ENCODE measurements at places on chromosomes 5 and 9.

DNA sequence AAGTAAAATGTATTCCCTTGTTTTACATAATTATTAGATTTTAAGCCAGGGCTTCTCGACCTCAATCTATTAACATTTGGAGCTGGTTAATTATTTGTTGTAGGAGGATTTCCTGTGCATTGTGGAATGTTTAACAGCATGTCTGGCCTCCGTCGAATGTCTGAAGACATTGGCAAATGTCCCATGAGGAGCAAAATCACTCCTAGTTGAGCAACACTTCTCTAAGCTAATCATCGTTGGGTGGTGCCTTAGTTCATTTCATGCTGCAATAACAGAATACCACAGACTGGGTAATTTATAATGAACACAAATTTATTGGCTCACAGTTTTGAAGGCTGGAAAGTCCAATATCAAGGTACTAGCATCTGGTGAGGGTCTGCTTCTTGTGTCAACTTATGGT is 13.4 kb upstream of the VPS13A start:
- no peak for DNase-seq

DNA sequence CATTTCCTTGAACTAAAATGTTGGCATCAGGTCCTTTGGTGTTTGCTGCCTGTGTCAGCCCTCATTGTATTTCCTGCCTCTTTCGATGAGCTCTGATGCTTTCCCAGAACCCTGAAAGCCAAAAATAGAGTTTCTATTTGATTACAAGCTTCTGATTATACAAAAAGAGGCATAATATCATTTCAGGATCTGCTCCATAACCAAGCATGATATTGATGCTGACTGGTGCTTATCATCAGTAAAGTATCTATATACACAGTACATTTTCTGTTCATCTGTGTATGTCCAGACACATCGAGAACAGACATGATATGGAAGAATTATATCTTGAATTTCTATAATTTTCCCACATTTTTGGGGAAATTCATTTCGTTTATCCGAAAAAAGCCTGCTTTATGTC is 58.6 kb downstream of the SEMA6A start:
- no peak for DNase-seq

GRCh38 chr5:105953616-105954015 is 1717.1 kb downstream of the EFNA5 start:
- DNase-seq, result no peak

DNA sequence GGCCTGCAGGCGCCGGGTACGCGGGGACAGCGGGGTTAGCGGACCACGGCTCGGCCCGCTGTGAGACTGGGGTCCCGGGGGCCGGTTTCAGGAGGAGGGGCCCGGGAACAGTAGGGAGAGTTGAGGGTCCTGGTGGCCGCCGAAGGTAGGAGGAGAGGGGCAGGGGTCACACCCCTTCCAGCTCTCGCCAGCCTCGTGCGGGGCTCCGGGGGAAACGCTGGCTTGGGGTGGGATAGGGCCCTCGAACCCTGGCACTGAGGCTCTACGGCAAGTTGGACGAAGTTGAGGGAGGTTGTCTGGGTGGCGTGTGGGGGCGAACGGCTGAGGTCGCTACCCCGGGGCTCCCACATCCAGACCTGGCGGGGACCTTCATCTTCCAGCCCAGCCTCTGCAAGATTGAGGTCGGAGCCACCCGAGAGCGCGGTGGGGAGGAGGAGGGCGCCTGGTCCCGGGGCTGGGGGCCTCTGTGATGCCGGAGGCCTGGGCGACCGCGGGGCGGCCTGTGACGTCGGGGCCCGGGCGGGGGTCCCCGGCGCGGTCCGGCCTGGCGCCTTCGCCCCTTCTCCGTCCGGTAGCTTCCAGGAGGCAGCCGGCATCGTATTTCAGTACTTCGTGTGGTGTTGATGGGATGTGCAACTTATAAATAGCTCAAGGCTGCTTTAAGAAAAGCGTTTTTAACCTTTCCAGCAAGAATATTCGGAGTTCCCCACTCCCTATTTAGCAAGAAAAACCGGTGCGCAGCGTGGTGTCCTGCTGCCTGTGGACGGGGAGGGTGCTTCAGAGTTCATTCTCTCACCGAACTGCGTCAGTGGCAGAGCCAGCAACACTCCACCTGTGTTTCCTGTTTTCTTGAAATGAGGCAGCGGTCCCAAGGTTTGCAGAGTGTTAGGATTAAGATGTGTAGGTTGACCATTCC is 902 bp downstream of the HABP4 start:
- DNase-seq, result no peak

- no peak for DNase-seq
Observed at GRCh38 chr5:127417528-127417927, 99.9 kb upstream of the PRRC1 start.

DNA sequence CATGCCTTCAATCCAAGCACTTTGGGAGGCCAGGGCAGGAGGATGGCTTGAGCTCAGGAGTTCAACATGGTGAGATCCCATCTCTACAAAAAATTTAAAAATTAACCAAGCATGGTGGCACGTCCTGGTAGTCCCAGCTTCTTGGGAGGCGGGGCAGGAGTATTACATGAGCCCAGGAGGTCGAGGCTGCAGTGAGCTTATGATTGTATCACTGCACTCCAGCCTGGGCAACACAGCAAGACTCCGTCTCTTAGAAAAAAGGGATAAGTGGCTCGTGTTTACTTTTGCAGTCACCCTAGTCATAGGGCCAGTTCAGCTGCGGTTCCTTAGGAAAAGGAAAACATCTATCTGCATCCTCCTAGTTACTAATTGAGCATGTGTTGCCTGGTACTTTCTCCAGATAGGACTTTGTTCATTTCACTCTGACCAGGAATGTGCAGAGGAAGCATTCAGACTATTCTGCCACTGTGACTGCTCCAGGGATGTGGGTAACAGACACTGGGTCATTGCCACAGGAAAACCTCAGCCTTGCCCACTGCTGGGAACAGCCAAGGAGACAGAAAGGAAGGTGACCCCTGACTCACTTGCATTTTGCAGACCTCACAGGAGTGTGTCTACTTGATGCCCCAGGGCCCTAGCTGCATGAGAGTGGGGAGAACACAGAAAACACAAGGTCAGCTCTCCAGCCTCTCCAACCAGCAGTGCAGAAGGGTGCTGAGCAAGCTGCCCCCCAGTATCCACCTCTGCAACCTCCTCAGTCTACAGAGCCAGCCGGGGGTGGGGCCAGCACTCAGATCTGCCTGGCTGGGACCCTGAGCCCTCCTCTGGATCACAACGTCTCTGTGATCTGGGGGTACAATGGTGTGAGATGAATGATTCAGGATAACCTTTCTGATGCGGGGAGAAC is 33.9 kb upstream of the ALDH1B1 start:
- DNase-seq, result no peak

GRCh38 chr5:173751266-173751600 is 134.8 kb upstream of the BOD1 start:
- no peak for DNase-seq

- DNase-seq, result no peak
Observed at GRCh38 chr5:123083298-123083697, 5.7 kb upstream of the PRDM6 start.

DNA sequence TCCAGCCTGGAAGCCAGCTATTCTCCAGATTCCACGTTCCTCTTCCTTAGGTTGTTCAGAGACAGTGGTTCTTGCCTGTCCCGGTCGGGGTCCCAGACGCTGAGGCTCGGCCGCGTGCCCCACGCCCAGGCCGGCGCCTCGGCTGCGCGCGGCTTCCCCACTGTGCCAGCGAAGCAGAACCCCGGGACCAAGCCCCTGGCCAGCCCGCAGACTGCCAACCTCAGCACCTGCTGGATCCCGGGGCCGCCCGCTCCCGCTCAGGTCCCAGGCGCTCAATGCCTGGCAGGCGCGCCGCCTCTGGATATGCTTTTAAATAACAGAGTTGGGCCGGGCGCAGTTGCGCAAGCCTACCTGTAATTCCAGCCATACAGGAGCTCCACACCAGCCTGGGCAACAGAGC is 195.5 kb downstream of the MAN2A1 start:
- no peak for DNase-seq

DNA sequence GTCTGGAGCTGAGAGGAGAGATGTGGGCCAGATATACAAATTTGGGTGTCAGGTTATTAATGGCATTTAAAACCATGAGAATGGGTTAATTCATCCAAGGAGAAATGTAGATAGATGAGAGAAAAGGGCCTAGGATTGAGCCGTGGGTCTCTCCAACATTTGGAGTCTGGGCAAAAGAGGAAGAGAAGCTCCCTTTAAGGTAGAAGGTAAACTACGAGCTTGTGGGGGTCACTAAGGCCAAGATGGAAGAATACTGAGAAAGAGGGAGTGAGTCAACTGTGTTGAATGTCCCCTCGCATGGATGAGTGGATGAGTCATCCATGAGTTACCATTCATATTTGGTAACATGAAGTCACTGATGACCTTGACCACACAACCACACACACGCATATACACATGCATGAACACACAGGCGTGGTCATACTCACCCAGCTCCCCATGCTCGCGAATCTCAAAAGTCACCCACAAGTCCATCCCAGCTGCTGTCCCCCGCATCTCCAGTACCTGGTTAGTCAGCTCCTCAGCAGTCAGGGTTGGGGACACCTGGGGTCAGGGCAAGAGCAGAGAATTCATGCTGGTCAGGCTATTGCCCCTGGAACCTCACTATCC is 6.8 kb upstream of the FCHSD1 start:
- DNase-seq, result no peak

- no peak for DNase-seq
Observed at GRCh38 chr5:42887097-42887496, 75.4 kb upstream of the SELENOP start.

DNA sequence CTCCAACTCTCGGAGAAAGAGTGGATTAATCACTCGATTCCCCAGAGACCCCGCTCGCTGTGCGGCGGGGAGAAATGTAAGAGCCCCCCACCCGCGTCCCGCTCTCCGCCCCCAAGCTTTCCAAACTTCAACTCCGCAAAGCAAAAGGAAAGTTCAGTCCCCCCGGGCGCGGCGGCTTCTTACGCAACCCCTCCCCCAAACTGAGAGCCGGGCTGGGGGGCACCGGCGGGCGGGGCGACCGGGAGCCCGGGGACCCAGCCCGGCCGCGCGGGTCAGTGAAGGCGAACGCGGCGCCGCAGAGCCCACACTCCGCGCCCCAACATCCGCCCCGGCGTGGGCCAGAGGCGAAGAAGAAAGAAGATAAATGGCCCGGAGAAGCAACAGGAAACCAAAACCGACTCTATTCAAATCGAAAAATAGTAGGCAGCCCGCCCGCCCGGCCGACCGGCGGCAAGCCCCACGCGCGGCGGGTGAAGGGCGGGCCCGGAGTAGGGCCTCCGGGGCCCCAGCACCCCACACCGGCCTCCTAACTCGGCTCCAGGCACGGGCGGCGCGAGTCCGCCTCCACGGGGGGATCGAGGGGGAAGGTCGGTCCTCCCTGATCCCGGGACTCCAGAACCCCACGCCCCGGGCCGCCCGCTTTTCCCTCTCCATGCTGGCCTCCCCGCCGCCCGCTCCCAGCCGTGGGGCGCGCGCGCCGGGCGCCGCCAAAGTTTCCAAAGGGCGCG is 720 bp downstream of the NOTCH1 start:
- DNase-seq, result no peak

GRCh38 chr5:143562935-143563334 is 159.4 kb upstream of the NR3C1 start:
- DNase-seq, result no peak

DNA sequence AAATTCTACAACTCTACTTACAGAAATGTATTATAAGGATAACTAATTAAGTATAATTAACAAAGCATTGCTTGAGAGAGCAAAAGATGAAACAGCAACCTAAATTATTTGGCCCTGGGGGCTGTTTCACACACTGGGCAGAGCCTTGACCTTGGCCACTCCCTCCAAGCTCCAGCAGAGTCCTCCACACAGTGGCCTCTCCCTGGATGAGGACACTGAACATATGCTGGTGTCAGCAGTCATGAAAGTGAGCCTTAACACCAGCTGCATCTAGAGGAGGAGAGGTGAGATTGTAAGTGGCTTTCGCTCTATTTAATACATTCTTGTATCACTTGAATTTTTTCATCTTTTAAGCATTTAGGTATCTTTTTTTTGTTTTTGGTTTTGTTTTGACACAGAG is 23.3 kb upstream of the ZDHHC12 start:
- no peak for DNase-seq

- no peak for DNase-seq
Observed at GRCh38 chr9:108160706-108161355, 671.3 kb upstream of the KLF4 start.

DNA sequence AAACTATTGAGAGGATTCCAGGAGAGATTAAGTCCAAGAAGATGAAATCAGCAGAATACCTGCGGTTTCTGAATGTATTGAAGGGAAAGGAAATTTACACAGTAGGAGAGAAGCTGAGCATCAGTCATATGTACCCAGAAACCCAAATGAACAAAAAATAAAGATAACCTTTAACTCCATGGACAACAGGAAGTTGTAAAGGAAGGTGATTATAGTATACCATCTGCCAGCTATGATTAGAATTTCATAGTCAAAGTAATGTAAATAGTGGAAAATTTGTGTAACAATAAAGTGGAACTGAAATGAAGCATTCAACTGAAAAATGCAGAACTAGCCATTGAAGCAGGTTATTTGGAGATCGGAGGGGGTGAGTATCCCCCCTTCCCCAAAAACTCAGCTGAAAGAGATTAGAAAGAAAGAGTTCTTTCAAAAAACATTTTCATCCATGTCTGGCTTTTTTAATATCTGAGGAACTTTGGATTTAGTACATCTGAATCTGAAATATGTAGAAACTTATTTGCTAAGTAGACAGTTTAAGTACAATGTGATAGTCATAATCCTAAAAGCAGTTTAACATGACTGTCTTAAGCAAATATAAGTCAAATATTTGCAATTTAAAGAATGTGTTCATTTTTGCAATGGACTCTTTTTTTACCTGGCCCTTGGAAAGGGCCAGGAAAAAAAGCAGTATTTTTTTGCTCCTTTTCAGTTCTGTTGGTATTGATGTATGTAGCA is 58.4 kb downstream of the APC start:
- no peak for DNase-seq

DNA sequence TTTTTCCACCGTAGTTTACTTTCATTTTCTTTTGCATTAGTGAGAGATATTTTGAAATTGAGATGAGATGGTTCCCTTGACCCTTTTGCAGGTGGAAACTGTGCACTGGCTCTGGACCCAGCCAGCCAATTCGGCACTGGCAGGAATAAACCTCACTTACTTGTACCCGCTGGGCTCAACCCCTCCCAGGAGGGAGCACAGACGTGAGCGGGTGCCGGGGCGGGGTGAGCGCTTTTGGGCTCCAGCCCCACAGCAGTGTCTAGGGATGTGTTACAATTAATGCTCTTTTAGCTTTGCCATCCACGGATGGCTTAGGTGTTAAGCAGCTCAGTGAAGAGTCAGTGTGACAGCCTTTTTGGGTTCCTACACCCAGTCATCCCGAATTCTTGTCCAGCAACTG is 766.1 kb upstream of the CHD1 start:
- DNase-seq, result no peak

DNA sequence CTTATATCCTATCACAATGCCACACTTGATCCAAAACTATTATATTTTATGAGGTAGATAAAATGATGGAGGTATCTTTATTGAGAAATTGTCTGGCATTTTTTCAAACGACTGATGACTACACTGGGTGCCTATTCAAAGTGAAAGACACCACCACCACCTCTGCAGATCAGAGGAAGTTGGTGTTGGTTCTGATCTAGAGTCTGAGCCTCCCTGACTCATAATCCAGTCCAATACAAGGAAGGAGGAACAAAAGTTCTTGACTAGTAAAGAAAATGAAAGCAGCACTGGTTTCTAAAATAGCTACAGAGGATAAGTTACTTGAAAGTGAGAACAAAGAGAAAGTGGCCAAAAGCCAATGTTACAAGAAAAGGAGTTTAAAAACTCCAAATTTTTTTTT is 139.9 kb downstream of the RFX3 start:
- peak; percentile 17 for DNase-seq

Measured in stimulated activated CD8-positive, alpha-beta memory T cell treated with anti-CD3 and anti-CD28 coated beads, Interleukin-15, amount 100 ng/mL, for 48 hours (primary cell).